ENCODE measurements at places on chromosomes 13 and 19.

DNA sequence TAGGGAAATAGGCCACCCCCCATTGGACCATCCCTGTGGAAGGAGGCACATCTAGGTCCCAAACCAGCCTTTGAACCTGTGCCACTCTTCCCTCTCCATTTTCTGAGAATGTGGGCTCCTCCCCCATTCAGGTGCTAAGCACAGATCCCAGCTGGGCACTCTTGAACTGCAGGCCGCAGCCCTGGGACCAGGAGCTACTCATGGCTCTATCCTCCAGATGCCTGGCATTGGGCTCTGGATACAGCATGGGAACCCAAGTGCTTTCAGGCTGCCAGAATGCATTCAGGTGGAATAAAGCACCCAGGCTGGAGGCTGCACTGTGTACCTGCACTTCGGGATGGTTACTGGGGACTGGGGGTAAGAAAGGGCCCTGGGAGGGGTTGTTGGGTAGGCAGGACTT, 1372.3 kb upstream of the SPRY2 start:
- DNase-seq, result no peak

GRCh38 chr13:34748073-34748472, 194.0 kb upstream of the NBEA start:
- no peak for DNase-seq

GRCh38 chr13:65855242-65855805, 1374.8 kb downstream of the PCDH9 start:
- no peak for DNase-seq

- DNase-seq, result no peak
These were observed 881.9 kb downstream of the SLITRK6 start for GRCh38 chr13:84917252-84917878.

DNA sequence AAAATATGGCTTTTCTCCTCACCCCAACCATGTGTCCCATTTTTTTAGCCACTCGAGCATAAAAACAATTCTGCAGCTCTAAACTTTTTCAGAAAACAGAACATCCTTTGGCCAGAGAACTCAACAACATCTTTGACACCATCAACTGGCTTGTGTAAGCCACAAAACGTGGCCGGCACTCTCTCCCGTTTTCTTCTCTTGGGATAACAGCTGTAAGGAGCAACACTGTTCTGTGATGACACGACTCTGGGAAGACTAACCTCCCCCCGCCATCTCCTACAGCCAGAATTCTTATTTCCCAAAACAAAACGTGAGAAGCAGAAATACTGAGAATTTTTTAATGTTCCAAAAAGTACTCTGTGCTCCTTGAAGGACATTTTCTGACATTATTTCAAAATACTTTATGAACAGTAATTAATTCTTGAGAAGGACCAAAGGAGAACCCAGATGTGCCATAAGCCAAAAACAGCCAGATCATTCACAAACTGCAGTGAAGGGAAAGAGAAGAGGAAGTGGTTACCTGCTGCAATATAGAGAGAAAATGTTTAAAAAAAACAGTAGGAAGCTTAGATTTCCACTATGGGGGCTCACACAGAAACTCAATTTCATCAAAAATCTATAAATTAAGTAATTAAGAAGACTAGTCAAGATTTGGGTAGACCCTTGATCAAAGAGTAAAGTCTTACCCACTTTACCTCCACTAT, 25.8 kb downstream of the COL4A1 start:
- no peak for DNase-seq

DNA sequence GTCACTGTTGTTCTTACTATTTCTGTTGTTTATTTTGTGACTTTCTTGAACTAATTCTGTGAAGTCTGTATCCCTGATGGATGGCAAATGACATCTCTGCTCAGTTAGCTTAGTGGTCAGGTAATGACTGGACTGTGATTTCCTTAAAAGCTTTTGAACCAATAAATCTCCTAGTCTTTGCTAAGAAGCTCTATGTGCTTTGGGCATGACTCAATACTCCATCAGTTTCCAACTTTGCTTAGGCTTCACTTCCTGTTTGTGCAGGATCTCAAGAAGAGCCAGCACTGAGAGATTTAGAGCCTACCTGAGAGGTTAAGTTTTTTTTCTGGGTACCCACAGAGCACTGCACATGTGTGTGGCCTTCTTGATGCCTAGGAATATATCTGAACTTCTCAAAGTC, 329.7 kb upstream of the HTR2A start:
- DNase-seq, result no peak

- no peak for DNase-seq
These were observed 1292.9 kb downstream of the PCDH9 start for GRCh38 chr13:65937251-65937650.

GRCh38 chr19:45231891-45232290, 13.3 kb downstream of the EXOC3L2 start:
- DNase-seq, result no peak

GRCh38 chr13:107531816-107532215, 683.5 kb downstream of the LIG4 start:
- DNase-seq, result no peak

DNA sequence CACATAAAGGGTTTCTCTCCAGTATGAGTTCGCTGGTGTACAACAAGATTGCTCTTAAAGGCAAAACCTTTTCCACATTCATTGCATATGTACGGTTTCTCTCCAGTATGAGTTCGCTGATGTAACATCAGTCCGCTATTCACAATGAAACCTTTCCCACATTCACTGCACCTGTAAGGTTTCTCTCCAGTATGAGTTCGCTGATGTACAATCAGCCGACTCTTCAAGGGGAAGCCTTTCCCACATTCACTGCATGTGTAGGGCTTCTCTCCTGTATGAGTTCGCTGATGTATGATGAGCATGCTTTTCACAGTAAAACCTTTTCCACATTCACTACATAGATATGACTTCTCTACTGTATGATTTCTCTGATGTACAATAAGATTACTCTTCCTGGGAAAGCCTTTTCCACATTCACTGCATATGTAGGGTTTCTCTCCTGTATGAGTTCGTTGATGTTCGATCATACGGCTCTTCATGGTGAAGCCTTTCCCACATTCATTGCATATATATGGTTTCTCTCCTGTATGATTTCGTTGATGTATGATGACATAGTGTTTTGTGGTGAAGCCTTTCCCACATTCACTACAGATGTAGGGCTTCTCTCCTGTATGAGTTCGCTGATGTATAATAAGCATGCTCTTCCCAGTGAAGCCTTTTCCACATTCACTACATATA, 6.0 kb upstream of the ZNF614 start:
- no peak for DNase-seq

- DNase-seq, result no peak
These were observed 284.9 kb downstream of the KLF12 start for GRCh38 chr13:73849292-73849691.

DNA sequence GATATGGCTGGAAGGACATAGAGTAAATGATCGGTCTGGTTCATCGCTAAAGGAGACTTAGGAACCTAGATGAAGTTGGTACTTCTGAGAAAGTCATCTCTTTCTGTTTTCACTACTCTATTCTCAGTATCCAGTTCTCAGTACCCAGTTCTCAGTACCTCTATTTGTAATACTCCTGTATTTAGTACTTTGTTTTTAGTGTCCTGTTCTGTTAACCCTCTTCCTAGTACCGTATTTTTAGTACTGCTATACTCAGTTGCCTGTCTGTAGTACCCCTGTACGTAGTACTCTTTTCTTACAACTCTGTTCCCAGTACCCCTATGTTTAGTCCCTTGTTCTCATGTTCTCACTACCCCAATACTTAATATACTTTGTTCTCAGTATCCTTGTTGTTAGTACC, 1.2 kb downstream of the RFXAP start:
- no peak for DNase-seq

DNA sequence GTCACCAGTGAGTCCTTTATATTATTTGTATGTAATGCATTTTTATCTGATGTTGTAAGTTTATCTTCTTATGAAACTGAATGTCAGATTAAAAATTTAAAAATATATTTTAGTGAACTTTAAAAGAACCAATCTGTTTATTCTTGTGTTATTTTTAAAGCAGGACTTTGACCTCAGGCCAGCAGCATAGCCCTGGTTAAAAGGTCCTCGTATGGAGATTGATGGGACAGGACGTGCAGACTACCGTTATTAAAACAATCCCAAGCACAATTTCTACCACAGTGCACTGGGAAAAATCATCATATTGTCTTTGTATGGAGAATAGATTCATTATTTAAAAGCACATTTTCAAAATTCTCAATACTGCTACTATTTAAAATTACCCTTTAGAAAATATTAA, 573.8 kb upstream of the ARGLU1 start:
- no peak for DNase-seq

DNA sequence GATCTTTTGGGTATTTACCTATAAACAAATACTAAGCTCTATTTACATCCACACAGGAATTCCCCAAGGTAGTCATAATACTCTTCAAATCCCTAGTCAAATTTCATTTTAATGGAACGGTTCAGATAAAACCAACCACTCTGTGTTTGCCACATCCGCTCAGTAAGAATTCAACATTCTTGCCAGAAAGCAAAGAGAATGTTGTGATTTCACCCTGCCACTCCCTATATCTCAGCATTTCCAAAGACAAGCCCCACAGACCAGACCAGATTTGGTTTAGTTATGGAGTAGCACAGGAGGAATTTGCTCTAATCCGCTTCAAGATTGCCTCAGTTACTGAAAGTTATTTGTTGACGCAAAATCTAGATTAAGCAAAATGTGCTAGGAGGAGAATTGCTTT, 105.6 kb upstream of the SERP2 start:
- no peak for DNase-seq

GRCh38 chr13:82116422-82116989, 1765.8 kb downstream of the SLITRK1 start:
- no peak for DNase-seq

- no peak for DNase-seq
These were observed at the start of gene DCLK1 for GRCh38 chr13:36131222-36131930. Gene DCLK1, minus strand, starts transcription at chr13:36131382.

GRCh38 chr19:19746286-19747213, 13.6 kb upstream of the ZNF14 start:
- DNase-seq, result no peak

DNA sequence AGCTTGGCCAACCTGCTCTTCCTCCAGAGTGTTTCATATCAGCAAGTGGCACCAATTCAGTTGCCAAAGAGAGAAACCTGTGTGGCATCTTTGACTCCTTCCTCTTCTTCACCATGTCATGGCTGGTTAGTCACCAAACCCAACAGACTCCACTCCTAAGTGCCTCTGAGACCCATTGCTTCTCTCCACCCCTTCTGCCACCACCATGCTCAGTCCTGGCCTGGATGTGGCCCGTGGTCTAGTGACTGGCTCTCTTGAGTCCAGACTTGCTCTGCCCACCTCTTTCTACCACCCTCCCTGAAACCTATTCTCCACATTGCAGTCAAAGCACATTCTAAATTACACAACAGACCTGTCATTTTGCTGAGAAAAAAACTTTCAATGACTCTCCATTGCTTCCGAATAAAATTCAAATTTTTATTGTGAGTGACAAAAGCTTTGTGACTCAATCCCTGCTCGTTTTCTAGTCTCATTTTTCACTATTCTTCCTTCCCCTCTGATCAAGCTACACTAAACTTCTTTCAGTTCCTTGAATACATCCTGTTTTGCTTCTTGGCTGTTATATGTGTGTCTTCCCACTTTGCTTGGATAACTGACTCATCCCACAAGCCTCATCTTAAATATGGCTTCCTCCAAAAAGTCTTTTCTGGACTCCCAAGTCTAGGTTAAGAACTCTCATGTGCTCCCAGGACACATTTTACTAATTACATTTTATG, 12.0 kb upstream of the TNFSF11 start:
- DNase-seq, result no peak
